ENCODE measurements at places on chromosomes 1 and 21.

DNA sequence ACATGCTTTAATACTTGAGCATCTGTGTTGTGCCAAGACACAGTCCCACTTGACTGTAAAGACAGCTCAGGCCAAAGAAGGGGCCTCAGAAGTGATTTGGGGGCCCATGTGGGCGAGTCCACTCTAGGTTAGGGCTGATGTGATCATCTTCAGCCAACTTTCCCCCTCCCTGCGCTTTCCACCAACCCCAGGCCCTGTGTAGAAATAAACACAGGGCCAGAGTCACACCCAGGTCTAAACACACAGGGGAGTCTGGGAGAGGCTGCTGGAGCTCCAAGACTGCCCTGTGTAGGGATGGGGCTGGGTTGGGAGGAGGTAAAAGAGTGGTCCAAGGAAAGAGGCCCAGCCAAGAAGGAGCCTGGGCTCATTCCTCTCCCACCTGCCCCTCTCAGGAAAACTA, 2.5 kb upstream of the WNT2B start:
- DNase-seq, result no peak

GRCh38 chr1:184429335-184429734, 42.5 kb downstream of the C1orf21 start:
- DNase-seq, result no peak

- no peak for DNase-seq
These were observed 38.3 kb downstream of the BEND5 start for GRCh38 chr1:48738356-48738755.

DNA sequence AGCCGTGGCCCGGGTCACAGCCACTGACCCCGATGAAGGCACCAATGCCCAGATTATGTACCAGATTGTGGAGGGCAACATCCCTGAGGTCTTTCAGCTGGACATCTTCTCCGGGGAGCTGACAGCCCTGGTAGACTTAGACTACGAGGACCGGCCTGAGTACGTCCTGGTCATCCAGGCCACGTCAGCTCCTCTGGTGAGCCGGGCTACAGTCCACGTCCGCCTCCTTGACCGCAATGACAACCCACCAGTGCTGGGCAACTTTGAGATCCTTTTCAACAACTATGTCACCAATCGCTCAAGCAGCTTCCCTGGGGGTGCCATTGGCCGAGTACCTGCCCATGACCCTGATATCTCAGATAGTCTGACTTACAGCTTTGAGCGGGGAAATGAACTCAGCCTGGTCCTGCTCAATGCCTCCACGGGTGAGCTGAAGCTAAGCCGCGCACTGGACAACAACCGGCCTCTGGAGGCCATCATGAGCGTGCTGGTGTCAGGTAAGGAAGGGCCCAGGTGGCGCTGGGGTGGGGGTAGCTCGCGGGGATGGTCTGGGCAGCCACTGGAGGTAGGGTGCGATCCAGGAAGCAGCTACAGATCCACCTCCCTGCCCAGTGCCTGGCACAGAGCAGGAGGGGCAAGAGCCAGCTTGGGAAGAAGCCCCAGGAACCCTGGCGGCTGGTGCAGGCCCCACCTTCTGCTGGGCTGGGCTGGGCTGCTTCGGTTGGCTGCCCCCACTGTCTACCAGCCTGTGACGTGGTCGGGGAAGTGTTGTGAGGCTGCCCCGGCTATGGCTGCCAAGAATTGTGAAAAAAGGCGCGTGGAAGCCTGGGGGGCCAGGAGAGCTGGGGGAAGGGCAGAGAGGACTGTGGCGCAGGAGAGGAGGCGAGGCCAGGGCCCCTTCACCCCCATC, 3.8 kb downstream of the CELSR2 start:
- no peak for DNase-seq

GRCh38 chr1:89971600-89971999, 23.3 kb upstream of the ZNF326 start:
- DNase-seq, result no peak

DNA sequence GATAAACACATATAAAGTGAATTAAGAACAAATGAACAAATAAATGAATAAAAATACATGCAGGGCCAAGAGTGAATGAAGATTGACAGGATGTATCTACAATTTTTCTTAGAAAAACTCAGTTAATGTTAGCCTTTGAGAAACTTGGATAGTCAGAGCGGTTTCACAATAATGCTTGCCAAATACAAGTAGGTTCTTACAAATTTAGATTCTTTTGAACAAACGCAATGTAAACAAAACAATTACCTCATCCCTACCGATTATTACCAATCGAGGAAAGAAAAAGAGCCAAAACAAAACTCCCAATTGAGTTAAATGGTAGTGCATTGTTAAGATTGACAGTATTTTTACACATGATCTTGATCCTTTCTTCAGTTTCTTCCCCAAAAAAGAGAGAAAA, 176.9 kb upstream of the DEPDC1 start:
- DNase-seq, result no peak

GRCh38 chr1:218568962-218569550, 223.9 kb downstream of the TGFB2 start:
- DNase-seq, result no peak

- no peak for DNase-seq
These were observed 58.3 kb upstream of the SDC3 start for GRCh38 chr1:30966690-30967369.

GRCh38 chr1:168369655-168370054, 89.0 kb downstream of the TBX19 start:
- no peak for DNase-seq

DNA sequence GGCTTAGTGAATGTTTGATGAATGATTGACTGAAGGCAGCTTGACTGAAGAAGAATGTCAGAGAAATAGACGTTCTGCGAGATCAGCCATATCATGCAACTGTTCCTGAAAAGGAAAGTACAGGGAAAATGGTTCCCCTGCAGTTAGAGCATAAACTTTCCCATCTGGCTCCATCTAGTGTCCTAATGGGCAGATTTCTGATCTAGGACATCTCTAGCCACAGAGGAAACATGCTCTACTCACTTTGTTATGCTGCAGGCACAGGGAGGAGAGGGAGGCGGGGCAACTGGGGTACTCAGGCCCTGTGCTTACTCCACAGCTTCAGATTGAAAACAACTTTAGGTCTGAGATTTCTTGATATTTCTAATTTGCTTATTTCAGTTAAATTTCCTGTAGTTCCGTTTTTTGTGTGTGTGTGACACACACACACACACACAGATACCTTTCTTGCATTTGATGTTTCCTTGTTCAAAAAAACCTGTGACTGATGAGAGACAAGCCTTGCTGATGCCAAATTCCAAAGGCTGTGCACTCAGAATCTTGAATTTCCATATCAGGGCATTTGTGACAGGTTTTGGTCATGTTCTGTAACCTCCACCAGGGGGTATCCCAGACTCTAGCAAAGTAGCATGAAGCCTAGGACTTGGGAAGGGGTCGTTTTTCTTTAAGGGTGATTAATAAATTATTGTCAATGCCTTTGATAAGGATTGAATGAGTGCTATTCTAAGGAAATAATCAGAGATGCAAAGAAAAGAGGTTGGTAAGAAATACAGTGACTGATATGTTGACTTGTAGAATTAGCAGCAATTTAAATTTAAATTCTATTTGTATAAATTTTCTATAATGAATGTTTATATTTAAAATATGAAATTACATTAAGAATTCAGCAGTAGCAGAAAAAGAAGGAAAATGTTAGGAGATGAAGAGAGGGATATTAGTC, 139.7 kb upstream of the BEND5 start:
- no peak for DNase-seq

DNA sequence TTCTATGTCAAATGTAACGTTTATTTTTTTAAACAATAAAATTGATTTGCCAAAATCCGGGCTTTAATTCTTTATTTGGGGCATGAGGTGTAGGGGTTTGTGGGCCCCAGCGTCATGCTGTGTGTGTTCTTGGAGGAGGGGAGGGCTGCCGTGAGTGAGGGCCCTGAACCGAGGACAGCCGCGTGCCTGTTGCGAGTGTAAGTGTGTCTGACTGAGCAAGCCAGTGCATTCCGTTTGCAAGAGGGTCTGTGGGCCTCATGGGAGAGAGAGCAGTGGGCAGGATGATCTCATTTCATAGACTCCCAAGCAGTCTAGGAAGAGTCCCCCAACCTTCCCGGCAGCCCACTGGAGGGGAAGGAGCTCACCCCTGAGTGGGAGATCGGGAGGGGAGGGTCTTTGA, 21.4 kb upstream of the SPSB1 start:
- no peak for DNase-seq

All from cerebellar nuclear complex (tissue), 1 donor.